Bronchial epithelial cell (primary cell): ENCODE measurements at places on chromosomes 2 and 18.

- peak; percentile 19 for DNase-seq
Measured at GRCh38 chr18:37565101-37565976, at the start of gene CELF4. Gene CELF4 (minus strand): TSS chr18:37565798.

DNA sequence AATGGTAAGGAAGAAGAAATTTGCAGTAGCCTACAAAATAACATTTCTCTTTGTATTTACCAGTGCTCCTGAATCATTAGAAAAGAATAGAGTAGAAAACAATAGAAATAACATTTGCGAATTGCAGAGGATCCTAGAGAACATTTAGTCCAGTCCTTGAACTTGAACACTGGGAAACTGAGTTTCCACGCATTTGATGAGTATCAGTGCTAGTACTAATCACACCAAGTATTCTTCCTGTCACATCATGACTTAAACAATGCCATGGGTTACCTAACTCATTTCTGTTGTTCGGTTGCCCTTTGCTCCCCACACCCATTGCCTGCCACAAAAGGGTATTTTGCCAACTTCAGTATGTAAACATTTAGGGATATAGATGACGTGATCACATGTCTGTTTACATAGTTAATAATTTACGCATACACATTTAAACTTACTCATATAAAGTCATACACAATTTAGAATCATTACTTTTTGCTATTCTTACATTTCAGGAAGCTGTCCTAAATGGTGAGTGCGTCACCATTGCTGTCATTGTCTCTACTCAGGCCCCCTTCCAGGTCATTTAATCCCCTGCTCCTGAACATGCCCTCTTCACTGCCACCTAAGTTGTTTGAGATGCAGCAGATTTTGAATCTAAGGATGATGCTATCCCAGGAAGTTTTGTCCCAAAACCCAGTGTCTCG is 42.3 kb downstream of the CRIM1 start:
- DNase-seq = peak; percentile 88

DNA sequence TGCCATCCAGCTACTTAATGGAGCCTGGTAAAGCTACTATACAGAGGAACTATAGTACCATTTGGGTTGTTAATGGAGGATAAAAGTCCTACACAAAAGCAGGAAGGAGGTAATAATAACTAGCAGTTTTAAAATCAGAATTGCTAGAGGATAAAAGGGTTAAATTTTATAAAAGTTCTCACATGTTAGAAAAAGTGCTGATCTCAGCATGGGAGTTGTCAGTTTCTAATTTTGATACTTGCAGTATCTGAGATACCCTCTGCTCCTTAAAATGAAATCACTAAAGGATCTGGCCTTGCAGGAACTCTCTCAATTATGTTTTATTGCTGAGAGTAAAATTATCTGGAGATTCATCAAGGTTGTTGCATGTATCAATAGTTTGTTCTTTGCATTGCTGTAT is 272.2 kb upstream of the GYPC start:
- DNase-seq = no peak

- no peak for DNase-seq
Measured at GRCh38 chr2:176516051-176516602, 246.9 kb downstream of the MTX2 start.

- DNase-seq = no peak
Measured at GRCh38 chr18:76658627-76659026, 163.6 kb upstream of the ZNF516 start.

- DNase-seq = no peak
Measured at GRCh38 chr2:207599636-207600035, 25.6 kb downstream of the METTL21A start.

GRCh38 chr18:27104743-27105142 is 80.4 kb downstream of the CHST9 start:
- no peak for DNase-seq

DNA sequence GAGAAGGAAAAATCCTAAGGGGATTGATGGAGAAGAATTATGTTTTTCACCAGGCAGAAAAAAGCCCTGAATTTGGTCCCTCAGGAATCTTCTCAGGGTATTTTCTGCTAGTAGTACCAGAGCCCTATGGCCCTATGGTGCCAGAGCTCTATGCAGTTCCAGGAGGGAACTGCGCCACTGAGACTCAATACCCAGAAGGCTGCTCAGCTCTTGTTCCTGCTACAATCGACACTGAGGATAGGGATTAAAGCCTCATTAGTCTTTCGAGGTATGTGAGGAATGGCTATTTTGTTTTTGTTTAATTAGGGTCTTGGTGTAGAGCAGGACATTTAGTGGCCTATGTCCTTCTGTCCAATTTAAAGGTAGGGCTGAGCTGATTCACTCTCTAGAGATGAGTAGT is 21.7 kb upstream of the PPP3R1 start:
- DNase-seq = no peak

DNA sequence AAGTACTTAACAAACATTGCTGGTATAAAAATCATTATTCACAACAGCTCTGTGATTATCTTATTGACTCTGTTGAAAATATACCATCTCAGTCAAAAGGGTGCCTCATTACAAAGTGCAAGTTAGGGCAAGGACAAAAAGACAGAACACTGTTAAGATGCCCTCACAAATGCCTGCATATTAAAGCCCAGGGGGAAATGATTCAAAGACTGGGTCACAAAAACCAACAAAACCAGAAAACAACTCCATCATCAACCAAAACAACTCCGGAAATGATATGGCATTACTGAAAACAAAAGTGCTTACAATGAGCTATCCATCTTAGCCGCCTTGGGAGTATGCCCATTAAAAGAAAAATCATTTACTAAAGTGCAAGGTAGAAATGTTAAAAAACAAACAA is 9.9 kb downstream of the PLA2R1 start:
- DNase-seq = peak; percentile 40

DNA sequence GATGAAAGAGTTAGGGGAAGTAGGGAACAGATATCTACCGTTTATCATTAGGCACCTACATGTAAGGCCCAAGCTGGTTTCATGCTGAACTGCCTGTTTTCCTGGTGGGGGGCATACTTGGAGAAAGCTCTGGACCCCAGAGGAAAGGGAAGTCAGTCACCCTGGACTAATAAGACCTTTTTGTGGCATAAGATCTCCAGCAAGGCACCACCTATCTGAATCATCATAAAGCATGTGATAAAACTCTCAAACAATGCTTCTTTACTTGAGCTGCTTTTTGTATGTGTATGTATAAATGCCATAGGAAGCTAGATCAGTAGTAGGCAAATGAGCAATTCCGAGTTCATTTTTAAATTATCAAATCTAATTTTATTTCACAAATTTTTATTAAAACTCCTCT is 104.8 kb downstream of the TANC1 start:
- peak; percentile 74 for DNase-seq

DNA sequence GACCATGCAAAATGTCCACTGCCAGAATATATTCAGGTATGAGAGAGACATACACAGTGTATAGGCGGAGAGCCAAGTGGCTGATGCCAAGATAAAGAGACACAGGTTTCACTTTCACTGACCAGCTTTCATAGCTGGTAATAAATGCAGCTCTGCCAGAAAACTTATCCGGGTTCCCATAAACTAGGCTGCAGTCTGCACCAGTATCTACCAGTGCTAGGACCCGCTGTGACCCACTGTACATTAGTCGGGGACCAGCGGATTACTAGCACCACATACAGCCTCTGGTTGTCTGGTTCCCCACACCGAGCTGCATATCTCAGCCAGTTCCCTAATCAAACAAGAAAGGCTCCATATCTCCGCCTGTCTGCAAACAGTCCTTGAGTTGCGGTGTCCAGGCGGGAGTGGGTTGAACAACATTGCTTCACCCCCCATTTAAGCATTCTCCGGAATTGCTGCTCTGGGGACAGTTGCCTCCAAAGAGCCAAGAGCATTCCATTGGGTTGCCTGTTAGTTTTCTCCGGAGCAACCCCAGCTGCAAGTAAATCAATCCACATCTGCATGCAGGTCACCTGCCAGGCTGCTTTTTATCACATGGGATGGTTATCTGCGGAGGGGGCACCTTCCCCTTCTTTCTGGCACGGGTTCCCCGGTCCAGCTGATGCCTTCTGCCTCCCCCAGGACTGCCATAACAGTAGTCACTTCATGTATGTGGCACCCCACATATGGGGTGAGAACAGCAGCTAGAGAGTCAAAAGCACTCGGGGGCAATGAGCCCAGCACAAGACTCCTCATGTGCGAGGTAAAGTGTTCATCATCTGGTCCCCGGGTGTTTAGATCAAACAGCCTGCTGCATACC is 18.0 kb upstream of the KLHL23 start:
- no peak for DNase-seq

DNA sequence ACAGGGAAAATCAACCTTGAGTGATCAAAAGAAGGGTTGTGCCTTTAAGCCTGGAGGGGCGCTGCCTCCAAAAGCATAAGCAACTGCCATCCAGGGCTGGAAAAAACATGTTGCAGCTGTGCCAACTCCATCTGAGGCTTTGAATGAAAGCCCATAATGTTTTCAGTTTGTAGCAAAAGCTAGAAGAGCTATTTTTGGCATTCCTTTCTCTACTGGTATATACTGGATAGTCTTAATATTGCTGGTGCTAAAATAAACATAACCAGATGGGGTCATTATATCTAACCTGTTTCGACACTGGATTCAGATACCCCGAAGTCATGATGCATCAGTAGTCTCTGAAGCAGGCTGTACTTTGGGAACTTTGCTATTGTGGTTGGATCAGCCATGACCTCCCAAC is 25.1 kb downstream of the ANXA4 start:
- no peak for DNase-seq

DNA sequence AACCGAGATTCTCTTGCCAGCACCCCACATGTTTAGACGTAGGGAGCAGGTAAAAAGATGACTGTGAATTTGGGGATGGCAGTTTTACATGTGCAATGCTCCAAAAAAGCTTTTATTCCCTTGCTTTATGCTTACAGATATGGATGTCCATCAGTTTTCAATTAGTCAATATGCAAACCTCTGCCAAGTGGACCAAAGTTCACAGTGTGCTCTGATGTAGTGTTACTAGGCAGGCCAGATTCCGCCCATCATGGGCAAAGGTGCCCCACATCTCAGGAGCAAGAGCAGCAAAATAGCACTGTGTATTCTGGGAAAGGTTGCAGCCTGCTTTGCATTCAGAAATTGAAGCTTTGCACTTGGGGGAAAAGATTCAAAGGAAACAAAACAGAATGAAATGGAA is 329.7 kb upstream of the ZEB2 start:
- no peak for DNase-seq

DNA sequence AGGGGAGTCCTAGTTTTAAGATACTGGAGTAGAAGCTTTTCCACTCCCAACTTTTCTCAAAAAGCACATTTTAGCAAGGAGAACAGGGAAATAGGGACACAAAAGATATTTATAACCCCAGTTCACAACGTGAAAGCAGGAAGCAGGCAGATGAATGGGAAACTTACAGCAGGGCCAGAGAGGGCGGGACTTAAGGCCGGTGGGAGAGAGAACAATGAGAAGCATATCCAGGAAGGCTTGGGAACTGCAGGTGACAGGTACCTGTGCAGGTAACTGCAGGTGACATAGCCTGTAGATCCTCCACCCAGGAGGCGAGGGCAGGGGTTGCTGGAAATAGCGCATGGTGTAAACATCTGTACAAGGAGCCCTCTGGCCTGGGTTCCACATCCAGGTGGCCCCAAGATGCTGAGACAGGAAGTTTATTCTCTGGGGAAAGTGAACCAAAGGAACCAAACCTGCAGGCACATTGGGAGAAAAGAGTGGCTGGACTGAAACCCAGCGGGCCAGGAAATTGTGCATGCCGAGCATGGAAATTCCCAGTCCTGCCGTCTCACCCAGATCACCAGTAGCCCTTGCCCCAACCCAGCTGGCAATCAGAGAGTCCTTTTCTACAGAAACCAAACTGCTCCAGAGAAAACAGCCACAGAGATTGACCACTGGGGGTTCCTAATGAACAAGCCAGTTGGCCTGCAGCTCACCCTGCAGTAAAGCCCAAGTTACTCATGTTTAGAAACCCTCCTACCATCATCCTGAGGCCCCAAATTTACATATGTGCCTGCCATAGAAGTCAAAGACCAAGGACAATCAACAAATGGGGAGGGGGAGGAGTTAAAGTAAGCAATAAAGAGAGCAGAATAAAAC is 24.3 kb upstream of the COL6A3 start:
- peak; percentile 44 for DNase-seq

- no peak for DNase-seq
Measured at GRCh38 chr2:69715964-69716363, 26.0 kb upstream of the ANXA4 start.

GRCh38 chr2:43184339-43184895 is 42.0 kb downstream of the ZFP36L2 start:
- peak; percentile 99 for DNase-seq

GRCh38 chr2:147538088-147538487 is 306.7 kb upstream of the ACVR2A start:
- DNase-seq = no peak
